Mesothelial cell of epicardium (in vitro differentiated cells): ENCODE measurements at places on chromosomes 5 and 9. TPM values are rescaled to one million over a fixed set of nuclear protein-coding genes. Genes with fewer than 3 reads are reported as not detected.

DNA sequence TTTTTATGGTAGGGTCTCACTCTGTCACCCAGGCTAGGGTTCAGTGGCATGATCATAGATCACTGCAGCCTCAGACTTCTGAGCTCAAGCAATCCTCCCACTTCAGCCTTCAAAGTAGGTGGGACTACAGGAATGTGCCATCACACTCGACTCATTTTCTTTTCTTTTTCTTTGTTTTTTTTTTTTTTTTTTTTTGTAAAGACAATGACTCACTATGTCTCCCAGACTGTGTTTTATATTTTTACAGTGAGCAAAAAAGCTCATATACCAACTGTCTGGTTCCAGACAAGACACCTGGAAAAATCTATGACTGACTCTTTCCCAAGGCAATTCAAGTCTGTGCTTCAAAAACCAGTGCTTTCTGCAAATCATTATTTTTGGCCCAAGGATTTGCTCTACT, 10.8 kb upstream of the FOXD1 start:
- no peaks in the 10 kb centered on the region for H3K36me3 ChIP-seq
- peaks cover 38% of the 10 kb centered on the region for H3K27me3 ChIP-seq
- DNase-seq = no peak
- H3K4me1 ChIP-seq = no peaks in the 10 kb centered on the region
- H3K4me3 ChIP-seq = no peak overlapping the region
- H3K27ac ChIP-seq = no peak overlapping the region

GRCh38 chr9:116318468-116319374, 165.1 kb downstream of the PAPPA start:
- H3K27ac ChIP-seq = peak overlapping the region; percentile 66
- peaks cover 35% of the 10 kb centered on the region for H3K4me1 ChIP-seq
- no peak for DNase-seq
- no peak overlapping the region for H3K4me3 ChIP-seq
- no peaks in the 10 kb centered on the region for H3K27me3 ChIP-seq

GRCh38 chr5:96440185-96440538, 7.1 kb upstream of the PCSK1 start:
- H3K27me3 ChIP-seq = peaks cover 76% of the 10 kb centered on the region
- no peak for DNase-seq
- H3K4me1 ChIP-seq = no peaks in the 10 kb centered on the region
- no peaks in the 10 kb centered on the region for H3K36me3 ChIP-seq

DNA sequence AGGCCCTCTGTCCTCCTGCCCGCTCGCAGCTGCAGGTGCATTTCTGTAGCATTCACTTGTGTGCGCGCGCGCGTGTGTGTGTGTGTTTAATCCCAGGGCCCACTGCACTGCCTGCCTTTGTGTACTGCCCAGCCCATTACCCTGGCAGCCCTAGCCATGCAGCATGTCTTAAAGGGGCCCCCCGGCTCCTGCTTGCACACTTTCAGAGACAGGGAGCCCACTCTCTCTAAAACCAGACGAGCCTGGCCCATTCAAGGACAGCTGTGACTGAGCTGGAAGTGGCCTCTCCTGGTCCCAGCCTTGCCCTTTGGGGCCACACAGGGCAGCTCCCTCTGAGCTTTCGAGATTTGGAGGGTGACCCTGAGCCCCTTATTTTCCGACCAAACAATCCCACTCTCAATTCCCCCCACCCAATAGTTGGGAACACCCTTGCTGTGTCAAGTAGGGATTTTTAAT, 98.9 kb downstream of the DAB2IP start:
- no peaks in the 10 kb centered on the region for H3K27me3 ChIP-seq
- DNase-seq = no peak
- peaks cover 10% of the 10 kb centered on the region for H3K4me1 ChIP-seq
- no peaks in the 10 kb centered on the region for H3K36me3 ChIP-seq
- no peak overlapping the region for H3K27ac ChIP-seq
- H3K4me3 ChIP-seq = no peak overlapping the region

DNA sequence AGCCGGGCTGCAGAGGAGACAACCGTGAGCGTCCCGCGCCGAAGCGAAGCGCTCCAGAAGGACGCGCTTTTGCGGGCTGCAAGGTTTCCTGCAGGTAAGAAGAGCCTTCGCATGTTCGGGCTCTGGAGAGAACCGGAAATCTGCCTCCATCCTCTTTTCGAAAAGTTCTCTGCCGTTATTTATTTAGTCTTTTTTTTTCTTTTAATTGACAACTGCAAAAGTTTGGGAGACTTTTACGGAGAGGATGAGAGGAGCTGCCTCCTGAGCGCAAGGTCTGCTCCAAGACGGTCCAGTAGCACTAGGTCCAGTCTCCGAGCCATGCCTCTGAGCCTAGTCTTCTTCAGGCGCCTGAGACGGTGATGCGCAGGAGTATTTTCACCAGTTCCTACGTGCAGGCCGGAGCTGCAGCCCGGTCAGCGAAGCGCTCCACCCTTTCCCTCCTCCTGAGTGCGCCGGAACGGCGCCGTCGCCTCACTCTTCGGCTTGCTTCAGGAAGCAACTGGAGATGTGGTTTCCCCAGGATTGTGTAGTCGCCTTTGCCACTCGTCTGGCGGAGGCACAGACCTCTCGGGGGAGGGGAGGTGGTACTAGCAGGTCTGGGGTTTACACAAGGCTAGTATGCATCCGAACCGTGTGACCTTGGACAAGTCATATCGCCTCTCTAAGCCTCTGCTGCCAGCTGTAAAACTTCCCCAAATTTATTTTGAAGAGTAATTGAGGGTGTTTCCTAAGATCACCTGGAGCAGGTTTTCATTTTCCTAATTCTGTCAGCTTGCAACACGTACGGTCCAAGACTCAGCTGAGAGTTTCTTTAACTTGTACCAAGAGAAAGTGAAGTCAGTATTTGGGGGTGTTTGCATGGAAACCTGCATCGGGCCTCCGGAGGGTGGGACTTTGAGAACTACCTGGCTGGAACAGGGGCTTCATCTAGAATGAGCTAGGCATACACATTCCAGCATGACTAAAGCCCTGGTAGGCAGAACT, 4.5 kb downstream of the POU4F3 start:
- no peaks in the 10 kb centered on the region for H3K36me3 ChIP-seq
- H3K27ac ChIP-seq = no peak overlapping the region
- no peak for DNase-seq
- peaks cover 100% of the 10 kb centered on the region for H3K27me3 ChIP-seq

- peaks cover 10% of the 10 kb centered on the region for H3K36me3 ChIP-seq
- H3K27me3 ChIP-seq = no peaks in the 10 kb centered on the region
- DNase-seq = no peak
- no peak overlapping the region for H3K4me3 ChIP-seq
- peaks cover 31% of the 10 kb centered on the region for H3K4me1 ChIP-seq
- H3K27ac ChIP-seq = peak overlapping the region; percentile 21
These were observed 5.6 kb downstream of the RAB24 start for GRCh38 chr5:177297922-177298321.

- no peak overlapping the region for H3K4me3 ChIP-seq
- H3K27me3 ChIP-seq = no peaks in the 10 kb centered on the region
- H3K27ac ChIP-seq = peak overlapping the region; percentile 70
- peaks cover 11% of the 10 kb centered on the region for H3K36me3 ChIP-seq
These were observed 41.0 kb downstream of the CCNJL start for GRCh38 chr5:160271396-160271795.

- H3K4me3 ChIP-seq = no peak overlapping the region
- no peaks in the 10 kb centered on the region for H3K27me3 ChIP-seq
- no peak for DNase-seq
- no peak overlapping the region for H3K27ac ChIP-seq
- peaks cover 17% of the 10 kb centered on the region for H3K36me3 ChIP-seq
- peaks cover 20% of the 10 kb centered on the region for H3K4me1 ChIP-seq
These were observed 179.1 kb downstream of the GOLPH3 start for GRCh38 chr5:31995006-31995405.

DNA sequence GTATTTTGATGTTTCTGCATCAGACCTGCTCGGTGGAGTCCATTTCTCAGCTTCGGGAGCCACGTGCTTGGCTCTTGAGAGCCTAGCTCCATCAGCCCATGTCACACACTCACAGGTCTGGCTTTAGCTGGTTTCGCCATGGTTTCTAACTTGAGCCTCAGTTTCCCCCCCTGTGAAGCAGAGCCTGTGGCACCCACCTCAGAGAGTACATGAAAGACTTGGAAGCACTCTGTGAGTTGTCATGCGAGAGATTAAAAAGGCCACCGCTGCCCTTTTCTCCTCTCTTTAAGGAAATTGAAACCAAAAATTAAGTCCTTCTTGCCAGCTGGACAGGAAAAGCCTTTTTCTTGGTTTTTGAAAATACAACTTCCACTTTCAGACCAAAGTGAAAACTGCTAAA, 8.8 kb downstream of the TENT4A start:
- H3K36me3 ChIP-seq = no peaks in the 10 kb centered on the region
- no peak for DNase-seq
- no peaks in the 10 kb centered on the region for H3K27me3 ChIP-seq

GRCh38 chr9:134458207-134459108, 132.2 kb downstream of the RXRA start:
- no peaks in the 10 kb centered on the region for H3K27me3 ChIP-seq
- H3K27ac ChIP-seq = peak overlapping the region; percentile 88
- no peak for DNase-seq
- no peaks in the 10 kb centered on the region for H3K36me3 ChIP-seq

GRCh38 chr5:142378737-142379634, 54.2 kb upstream of the SPRY4 start:
- DNase-seq = no peak
- H3K4me1 ChIP-seq = peaks cover 12% of the 10 kb centered on the region
- H3K27ac ChIP-seq = no peak overlapping the region
- H3K36me3 ChIP-seq = no peaks in the 10 kb centered on the region

- no peak for DNase-seq
- H3K4me3 ChIP-seq = no peak overlapping the region
- H3K4me1 ChIP-seq = no peaks in the 10 kb centered on the region
- H3K27ac ChIP-seq = no peak overlapping the region
- no peaks in the 10 kb centered on the region for H3K27me3 ChIP-seq
These were observed 111.7 kb upstream of the NUDT12 start for GRCh38 chr5:103674251-103674650.

DNA sequence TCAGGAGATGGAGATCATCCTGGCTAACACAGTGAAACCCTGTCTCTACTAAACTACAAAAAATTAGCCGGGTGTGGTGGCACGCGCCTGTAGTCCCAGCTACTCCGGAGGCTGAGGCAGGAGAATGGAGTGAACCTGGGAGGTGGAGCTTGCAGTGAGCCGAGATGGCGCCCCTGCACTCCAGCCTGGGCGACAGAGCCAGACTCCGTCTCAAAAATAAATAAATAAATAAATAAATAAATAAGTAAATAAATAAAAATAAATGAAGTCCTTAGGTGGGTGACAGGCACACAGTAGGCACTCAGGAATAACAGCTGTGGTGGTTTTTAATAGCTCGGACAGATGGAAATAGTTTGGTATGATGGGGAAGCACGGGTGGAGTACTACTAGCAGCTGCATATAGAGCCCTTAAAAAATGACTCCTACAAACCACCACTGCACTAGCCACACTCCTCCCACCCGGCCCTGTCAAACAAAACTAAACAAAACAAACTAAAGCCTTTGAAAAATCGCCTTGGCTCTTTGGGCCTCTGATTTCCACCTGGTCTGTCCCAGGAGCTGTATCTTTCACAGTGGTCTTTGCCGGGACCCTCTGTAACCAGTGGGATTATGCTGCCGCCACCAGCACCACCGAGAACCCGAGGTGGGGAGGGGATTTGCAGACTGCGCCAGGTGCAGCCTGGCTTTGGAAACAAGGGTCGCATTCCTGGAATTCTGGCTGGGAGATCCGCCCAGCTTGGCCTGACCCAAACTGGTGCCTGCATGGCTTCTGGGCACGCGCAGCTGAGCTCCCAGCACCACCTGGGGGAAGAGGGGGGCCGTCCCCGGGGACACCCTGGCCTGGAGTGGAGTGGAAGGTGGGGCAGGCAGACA, 5.1 kb upstream of the WDR5 start:
- H3K4me3 ChIP-seq = peak overlapping the region; percentile 34
- DNase-seq = peak; percentile 70
- H3K36me3 ChIP-seq = no peaks in the 10 kb centered on the region

GRCh38 chr5:2750758-2751464, 566 bp downstream of the IRX2 start:
- H3K4me3 ChIP-seq = peak overlapping the region; percentile 74
- H3K4me1 ChIP-seq = peaks cover 52% of the 10 kb centered on the region
- peaks cover 19% of the 10 kb centered on the region for H3K36me3 ChIP-seq
- H3K27ac ChIP-seq = peak overlapping the region; percentile 92

GRCh38 chr5:14946815-14947620, 75.4 kb upstream of the ANKH start:
- no peak overlapping the region for H3K4me3 ChIP-seq
- DNase-seq = no peak
- H3K36me3 ChIP-seq = peaks cover 5% of the 10 kb centered on the region
- peaks cover 2% of the 10 kb centered on the region for H3K4me1 ChIP-seq

DNA sequence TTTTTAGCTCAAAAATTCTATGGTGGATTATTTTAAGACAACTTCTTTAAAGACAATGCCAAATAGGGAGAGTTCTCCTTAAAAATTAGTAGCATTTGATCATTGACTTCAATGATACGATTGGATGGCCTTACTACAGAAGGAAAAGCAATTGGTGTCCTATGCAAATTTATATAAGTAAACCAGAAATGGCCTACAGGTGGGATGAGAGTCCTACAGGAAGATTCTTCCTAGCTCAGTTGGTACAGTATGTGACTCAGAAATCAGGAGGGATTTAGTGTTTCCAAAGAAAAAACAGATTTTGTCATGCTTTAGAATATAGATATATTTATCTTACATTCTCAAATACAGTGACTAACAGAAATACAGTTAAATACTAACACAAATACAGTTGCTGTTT, 6.5 kb downstream of the ANKRA2 start:
- DNase-seq = no peak
- H3K36me3 ChIP-seq = peaks cover 33% of the 10 kb centered on the region
- peaks cover 9% of the 10 kb centered on the region for H3K4me1 ChIP-seq
- no peaks in the 10 kb centered on the region for H3K27me3 ChIP-seq

DNA sequence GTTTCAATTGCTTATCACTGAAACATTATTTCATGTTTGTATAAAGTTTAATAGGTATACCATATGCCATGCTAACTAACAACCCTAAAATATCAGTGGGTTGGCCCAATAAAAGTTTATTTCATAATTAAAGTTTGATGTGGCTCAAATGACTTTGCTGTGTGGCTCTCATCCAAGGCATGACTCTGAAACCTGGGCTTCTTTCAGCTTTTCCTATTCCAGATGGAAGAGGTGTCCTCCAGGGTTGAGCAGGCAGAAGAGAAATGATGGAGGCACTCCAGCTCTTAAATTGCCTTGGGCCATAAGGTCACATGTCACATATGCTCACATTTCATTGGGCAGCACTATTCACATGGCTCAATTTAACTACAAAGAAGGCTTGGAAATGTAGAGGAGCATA, 101.9 kb downstream of the MACIR start:
- no peaks in the 10 kb centered on the region for H3K36me3 ChIP-seq
- H3K27me3 ChIP-seq = no peaks in the 10 kb centered on the region
- no peak for DNase-seq

DNA sequence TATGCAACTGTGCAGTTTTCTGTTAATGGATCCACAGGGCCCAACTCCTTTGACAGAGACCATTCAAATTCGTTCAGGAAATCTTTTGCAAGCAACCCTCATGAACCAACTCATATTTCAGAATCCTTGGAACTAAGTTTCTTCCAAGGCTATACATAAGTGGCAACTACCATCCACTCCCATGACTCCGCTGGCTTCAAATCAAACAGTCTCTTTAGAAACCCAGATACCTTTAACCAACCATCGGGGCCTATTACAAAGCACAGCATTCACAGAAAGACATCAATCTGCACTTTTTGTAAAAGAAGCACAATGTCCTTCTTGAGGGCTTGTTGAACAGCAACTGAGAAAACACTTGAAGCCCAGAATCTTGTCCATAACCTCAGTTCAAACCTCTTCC, 526.9 kb downstream of the DTWD2 start:
- H3K36me3 ChIP-seq = no peaks in the 10 kb centered on the region
- H3K27ac ChIP-seq = no peak overlapping the region
- peaks cover 3% of the 10 kb centered on the region for H3K27me3 ChIP-seq

The PALM2AKAP2 gene
- total RNA-seq = 39.7 to 45.1 TPM (median 43.6 TPM) in 3 replicates

The HRH2 gene
- total RNA-seq = 2.1 to 2.8 TPM (median 2.6 TPM) in 3 replicates

The CYLC2 gene
- total RNA-seq = not detected in 3 replicates

The TMEM174 gene
- total RNA-seq = not detected in 3 replicates

The CCDC192 gene
- total RNA-seq = 1.8 to 2.1 TPM (median 2.0 TPM) in 3 replicates

The WDR31 gene
- 4.1 to 4.5 TPM (median 4.2 TPM) in 3 replicates for total RNA-seq

The KIAA1958 gene
- 26.9 to 28.3 TPM (median 26.9 TPM) in 3 replicates for total RNA-seq

The PCDHGA4 gene
- total RNA-seq = 0.86 to 1.2 TPM (median 1.1 TPM) in 3 replicates
